T-cell (primary cell): ENCODE measurements at places on chromosomes 11 and 22.

DNA sequence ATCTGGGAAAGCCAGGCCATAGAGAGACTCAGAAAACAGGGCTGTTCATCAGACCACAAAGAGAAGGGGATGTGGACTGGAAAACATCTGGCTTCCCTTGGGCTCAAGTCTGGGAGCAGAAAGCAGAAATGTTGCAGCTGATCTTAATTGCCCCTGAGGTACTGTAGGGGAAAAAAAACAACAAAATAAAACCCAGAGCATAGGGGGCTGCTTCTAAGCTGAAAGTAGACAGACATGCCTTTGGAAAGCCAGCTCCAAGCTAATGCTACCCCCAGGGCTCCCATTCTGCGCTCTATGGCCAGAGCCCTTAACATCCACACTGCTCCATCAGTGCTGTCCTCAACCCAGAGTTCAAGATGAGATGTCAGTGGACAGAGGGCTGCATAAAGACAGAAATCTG, 2.0 kb upstream of the PACSIN3 start:
- DNase-seq, result no peak

- no peak for DNase-seq
These were observed 728.0 kb upstream of the TENM4 start for GRCh38 chr11:80168796-80169195.

- DNase-seq, result no peak
These were observed 555.9 kb downstream of the MIAT start for GRCh38 chr22:27213294-27213693.

DNA sequence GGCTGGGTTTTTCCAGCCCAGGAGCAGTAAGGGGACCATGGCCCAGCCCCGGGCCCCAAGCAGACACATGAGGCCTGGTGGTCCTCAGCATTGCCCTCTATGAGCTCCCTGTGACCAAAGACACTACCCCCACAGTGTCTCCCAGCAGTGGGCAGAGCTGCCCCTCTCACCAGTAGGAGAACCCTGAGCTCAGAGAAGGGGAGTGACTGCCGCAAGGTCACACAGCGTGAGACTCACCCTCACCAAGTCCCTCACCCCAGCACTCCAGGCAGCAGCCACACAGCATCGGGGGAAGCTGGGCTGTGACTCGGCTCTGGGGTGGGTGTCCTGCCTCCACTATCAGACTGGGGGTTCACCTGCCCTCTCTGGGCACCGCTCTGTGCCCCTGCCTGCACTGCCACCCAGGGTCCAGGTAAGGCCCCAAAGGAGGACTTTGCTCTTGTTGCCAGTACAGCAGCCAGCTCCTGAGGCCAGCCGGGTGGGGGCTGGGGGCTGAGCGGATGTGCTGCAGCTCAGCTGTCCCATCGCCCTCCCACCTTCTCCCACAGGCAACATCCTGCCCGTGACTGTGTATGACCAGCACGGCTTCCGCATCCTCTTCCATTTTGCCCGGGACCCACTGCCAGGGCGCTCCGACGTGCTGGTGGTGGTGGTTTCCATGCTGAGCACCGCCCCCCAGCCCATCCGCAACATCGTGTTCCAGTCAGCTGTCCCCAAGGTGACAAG, 7.9 kb upstream of the SH3BP1 start:
- DNase-seq, result peak; percentile 31

GRCh38 chr22:37419969-37420685, 7.2 kb downstream of the ELFN2 start:
- peak; percentile 17 for DNase-seq

GRCh38 chr11:83979593-83979992, 693.4 kb upstream of the CCDC90B start:
- DNase-seq, result no peak
